ENCODE measurements at places on chromosomes 12 and 14.
A peak's percentile ranks its signal among the peaks of the same experiment; 100 is the strongest.

DNA sequence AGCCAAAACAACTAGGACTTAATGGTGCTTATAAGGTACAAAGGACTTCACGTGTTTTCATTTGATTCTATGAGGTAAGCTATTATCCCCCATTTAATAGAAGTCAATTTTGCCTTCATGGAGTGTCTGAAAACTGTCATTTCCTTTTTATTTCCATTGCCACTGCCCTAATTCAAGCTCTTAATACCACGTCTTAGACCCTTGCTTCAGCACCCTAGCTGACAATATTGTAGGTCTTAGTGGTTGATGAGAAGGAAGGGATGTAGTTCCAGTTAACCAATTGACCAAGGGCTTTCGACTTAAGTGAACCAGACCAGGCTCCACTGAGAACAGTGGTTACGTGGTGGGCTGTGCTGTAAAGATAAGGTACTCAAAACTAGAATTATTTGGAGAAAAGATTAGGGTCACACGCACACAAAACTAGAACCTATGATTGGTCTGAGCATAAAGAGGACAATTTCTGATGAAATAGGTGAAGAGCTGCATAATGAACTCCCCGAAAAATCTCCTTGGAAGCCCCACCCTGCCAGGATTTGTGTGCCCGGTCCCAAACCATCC lies 9.6 kb upstream of the ASIC1 start:
- DNase-seq: no peak

- DNase-seq: no peak
Observed at GRCh38 chr14:25521616-25522015, 471.7 kb upstream of the STXBP6 start.

- DNase-seq: no peak
Observed at GRCh38 chr12:108317308-108318234, 21.5 kb downstream of the CMKLR1 start.

DNA sequence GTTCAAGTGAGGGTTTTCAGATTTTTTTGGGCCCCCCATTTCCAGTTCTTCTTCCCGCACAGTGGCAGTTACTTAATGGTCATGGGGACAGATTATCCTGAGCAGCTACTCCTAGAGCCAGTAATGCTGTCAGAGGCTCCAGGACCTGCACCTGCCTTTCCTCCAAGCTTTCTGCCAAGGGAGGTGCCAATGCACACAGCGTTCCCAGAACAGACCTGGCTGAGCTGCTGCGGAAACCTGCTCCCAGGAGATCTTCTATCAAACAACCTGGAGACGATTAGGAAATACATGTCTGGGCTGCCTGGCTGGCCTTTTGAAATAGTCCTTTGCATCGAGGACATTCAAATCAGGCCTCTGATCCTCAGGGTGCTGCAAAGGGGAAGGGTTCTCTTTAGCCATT lies 120.9 kb downstream of the SLC8A3 start:
- no peak for DNase-seq

DNA sequence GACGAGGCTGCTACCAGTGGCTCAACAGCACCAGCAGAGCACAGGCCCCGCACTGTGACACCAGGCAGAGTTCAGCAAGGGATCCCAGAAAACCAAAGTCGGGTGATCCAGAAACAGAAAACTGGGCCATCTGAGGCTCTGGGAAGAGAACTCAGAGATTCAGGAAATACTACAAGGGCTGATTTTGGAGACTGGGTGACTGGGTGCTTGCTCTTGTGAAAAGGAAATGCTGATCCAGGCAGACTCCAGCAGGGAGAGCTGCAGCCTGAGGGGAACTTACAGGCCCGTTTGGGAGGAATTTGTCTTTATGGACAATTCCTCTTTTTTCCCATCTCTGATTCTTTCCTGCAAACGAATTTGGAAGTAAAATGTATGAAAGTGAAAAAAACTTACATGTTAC lies 28.2 kb downstream of the FOXN3 start:
- DNase-seq: no peak

DNA sequence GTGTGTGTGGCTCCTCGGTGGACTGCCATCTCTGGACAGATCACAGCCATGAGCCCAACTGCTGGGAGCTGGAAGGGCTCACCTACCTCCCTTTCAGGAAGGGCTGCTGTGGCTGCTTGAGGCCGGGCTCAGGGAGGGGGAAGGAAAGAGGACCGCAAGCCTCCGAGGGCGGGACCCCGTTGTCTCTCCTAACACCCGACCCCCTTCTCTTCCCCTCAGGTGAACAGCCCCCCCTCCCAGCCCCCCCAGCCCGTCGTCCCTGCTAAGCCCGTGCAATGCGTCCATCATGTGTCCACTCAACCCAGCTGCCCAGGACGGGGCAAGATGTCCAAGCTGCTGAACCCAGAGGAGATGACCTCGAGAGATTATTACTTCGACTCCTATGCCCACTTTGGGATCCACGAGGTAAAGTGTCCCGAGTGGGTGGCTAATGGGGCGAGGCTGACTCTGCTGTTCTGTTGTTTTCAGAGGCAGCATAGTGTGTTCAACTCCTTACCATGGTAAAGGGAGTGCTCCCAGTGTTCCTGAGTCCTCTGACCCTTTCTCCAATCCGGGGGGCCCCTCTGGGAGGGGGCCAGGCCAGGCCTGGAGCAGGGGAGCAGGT lies 49.5 kb downstream of the PRMT8 start:
- DNase-seq: peak; percentile 42

DNA sequence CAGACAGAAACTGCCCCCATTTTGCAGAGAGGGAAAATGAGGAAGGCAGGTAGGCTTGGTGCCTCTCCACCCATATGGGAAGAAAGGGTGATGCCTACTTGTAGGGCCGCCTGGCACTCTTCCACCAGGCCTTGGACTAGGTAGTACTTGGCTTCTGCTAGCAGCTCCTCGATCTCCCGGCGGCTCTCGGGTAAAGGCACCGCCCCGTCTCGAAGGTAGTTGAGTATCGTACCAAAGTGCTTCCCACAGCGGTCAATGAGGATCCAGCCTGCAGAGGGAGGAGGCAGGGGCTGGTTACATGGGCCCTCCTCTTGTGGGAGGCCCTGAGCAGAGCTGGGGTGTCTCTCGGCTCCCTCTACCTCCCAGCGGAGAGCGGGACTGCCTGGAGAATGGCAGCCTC lies 16.6 kb downstream of the KCTD10 start:
- no peak for DNase-seq

- no peak for DNase-seq
Observed at GRCh38 chr12:41992692-41993215, 151.9 kb downstream of the GXYLT1 start.

DNA sequence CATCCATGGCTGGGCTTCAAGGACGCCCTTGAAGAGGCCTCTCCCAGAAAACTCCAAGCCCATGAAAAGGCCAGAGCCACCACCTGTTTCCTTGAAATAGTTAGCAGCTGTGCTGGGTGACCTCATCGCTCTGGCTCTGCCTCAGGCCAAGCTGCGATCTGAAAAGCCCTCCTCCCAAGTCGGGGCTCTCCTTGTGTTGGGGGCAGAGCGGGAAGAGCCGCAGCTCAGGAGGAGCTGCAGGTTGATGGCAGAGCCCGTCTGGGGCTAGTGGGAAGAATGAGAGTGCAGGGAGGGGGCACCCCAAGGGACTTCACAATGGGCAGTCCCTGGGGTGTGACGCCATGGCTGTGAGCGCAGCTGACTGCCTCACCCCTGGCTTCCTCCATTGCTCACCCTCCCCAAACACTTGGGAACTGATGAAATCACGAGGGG lies 50.0 kb upstream of the STON2 start:
- peak; percentile 56 for DNase-seq

DNA sequence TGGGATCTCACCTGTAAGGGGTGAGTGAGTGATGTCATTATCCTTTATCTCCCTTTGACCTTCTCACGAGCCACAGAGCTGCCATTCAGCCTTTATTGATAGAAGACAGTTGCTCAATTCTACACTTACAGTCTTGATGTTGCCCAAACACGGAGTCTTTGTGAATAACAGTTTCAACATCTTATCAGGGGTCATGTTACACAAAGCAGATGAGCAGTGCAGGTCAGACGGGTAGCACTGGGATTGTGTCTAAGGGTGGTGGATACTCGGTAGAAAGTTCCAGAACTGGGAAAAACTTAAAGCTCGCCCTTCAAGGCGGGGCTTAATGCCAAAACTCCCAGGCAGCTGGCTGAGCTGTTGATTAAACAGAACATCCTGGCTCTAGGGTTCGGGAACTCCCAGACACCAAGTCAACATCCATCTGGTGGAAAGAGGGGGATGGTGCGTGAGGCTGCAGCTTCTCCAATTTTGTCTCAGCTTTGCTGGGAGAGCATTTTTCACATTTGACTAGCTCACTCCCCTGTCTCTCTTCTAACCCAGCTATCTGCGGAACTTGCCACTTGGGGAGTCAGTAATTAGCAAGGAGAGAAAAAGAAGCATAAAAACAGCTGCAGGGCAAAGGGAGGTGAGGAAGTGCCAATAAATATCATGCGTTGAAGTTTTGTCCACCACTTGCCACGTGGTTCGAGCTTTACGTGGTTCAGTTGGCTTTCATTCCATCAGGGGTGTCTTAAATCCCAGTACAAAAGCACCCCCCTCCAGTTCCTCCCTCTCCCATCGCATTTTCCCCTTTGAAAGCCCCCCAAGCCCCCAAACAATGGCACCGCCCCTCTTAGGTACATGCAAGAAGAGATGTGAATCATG lies 31.0 kb downstream of the FOXN4 start:
- DNase-seq: no peak

Data from ecto neural progenitor cell (in vitro differentiated cells).